ENCODE measurements at places on chromosomes 1 and 21.

GRCh38 chr1:229859026-229859425 is 208.0 kb upstream of the GALNT2 start:
- no peak for DNase-seq

GRCh38 chr1:59738591-59739015 is 76.1 kb upstream of the HOOK1 start:
- DNase-seq = no peak

GRCh38 chr1:30734106-30734505 is 10.7 kb upstream of the MATN1 start:
- no peak for DNase-seq

DNA sequence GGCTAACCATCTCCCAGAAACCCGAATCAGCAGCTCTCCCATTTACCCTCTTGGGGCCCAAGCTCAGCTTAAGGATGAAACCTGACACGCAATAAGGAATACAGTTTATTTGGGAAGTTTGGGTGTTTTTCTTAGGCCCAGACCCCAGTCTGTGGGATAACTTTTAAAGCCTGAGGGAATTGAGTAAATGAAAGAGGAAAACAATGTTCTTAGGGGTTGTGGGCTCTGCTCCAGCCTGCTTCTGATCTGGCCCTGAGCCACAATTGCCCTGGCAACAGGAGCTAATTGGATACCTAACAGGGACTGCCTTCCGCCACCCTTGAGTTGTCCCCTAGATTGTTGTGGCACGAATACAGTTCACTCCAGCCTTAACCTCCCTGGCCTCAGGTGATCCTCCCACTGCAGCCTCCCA is 20.1 kb downstream of the DYRK3 start:
- DNase-seq = no peak

- DNase-seq = no peak
These were observed 27.8 kb downstream of the PLEKHA6 start for GRCh38 chr1:204331847-204332487.

GRCh38 chr1:221206076-221206475 is 326.8 kb downstream of the HLX start:
- DNase-seq = no peak
